Suppressor macrophage treated with lipopolysaccharide for 4 hours (primary cell): ENCODE measurements at places on chromosomes 3 and 15.

DNA sequence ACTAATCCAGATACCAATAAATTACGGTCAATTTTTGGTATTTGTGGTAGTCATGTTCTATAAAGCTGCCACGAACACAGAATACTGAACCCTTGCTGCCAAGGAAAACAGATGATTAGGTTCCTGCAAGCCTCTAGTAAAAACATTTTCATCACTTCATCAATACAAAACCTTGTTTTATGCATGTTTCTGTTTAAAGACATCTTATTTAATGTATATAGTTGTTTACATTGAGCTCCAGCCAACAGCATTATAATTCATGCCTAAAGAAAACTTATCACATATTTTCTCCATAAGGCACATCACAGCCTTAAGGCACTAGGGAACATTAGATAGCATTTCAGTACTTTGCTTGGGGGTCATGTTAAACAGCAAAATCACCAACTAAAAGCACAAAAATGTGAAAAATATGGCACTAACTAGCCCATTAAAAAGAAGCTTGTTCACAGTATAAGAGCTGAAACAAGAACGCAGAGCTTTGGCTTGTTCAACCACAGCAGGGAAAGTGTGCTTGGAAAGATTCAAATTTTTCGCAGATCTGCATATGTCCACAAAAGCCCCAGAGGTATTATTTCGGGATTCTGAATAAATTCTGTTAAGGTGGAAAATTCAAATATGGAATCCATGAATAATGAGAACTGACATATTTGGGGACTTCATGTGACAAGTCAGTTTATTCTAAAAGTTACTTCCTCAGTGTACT is 27.7 kb downstream of the POLQ start:
- DNase-seq: no peak

- no peak for DNase-seq
These were observed 897 bp upstream of the TLE3 start for GRCh38 chr15:70098461-70099166.

- DNase-seq: peak; percentile 32
These were observed 50.2 kb downstream of the HHLA2 start for GRCh38 chr3:108346301-108347227.

- no peak for DNase-seq
These were observed 12.0 kb upstream of the CTXND1 start for GRCh38 chr15:80264031-80264430.

DNA sequence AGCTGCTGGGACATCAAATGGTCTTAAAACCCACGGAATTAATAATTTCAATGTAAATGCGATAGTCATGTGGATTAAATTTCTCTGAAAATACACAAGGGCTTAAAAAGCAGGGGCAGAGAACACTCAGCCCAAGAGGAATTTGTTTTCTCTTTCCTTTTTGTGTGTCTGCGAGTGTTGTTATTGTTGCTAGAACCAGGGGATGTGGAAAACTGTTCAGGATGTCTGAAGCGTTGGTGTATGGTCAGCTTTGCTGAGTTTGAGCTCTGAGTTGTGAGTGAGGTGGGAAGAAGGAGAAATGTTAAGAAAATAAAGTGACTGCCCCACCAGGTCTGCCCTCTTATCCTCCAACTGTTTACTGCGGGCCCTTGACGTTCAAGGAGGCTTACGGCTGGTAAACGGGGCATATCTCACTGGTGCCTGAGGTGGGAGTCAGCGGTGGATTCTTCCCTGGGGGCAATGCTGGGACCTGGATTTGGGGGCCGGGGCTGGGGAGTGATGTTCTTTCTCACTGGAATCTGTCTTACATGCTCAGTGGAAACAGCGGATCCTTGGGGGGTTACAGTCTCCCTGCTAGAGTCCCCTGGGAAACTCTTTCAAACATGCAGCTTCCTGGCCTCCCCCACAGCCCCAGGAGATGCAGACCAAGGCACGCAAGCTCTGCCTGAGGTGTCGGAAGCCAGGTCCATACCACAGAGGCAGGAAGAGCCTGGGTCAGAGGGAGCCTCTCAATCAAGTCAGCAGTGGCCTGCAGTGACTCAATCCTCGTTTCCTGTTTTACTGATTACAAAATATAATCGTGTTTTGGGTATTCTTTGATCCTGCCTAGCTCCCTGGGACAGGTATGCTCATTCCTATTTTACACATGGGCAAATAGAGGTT is 41.8 kb downstream of the ITGA11 start:
- DNase-seq: peak; percentile 49

GRCh38 chr15:86036243-86036642 is 43.4 kb upstream of the AGBL1 start:
- no peak for DNase-seq
